ENCODE measurements at places on chromosomes 5 and 9. TPM values are rescaled to one million over a fixed set of nuclear protein-coding genes. Genes with fewer than 3 reads are reported as not detected.

Gene SPATA31A3
- not detected for total RNA-seq

- no peak for DNase-seq
These were observed 101.2 kb downstream of the MSX2 start for GRCh38 chr5:174825587-174825986.

DNA sequence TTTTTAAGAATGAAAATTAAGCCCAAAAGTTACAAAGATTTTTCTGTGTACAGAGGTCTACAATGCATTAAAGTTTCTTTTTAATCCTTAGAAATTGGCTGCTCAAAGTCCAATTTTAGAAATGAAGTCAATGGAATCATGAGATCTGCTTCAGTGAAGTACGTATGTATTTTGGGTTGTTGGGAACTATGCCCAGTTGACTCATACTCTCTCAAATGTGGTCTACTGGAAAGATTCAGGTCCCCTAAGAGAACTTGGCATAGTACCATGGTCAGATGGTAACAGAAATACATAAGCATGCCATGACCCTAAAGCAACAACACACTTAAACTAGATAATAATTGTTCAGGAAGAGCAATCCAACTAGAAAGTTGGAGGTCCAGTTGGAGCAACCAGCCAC is 23.0 kb downstream of the FBLL1 start:
- no peak for DNase-seq

DNA sequence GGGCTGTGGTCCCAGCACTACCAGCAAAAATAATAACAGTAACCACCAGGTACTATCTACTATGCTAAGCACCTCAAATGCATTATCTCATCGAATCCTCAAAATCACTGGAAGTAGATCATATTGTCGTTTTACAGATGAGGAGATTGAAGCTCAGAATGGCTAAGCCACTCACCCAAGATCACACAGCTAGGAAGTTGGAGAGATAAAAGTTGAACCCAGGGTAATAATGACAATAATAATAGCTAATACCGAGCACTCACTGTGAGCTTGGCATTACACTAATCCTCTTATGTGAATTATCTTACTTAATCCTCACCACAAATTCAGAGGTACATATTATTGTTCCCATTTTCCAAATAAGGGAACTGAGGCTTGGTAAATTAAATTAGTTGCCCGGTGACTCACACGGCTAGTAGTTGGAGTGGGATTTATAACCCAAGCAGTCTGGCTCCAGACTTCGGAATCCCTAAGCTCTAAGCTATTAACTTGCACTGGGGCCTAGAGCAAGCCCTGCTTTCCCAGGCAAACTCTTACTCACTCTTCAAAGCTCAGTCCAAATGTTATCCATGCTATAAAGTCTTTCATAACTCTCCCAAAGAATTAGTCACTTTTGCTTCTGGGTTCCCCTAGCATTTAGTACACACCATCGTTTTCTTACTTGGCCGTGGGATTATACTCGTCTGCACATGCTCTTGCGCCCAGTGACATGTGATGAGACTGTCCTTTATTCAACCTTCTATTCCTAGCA is 3.8 kb downstream of the ARSI start:
- DNase-seq: no peak

DNA sequence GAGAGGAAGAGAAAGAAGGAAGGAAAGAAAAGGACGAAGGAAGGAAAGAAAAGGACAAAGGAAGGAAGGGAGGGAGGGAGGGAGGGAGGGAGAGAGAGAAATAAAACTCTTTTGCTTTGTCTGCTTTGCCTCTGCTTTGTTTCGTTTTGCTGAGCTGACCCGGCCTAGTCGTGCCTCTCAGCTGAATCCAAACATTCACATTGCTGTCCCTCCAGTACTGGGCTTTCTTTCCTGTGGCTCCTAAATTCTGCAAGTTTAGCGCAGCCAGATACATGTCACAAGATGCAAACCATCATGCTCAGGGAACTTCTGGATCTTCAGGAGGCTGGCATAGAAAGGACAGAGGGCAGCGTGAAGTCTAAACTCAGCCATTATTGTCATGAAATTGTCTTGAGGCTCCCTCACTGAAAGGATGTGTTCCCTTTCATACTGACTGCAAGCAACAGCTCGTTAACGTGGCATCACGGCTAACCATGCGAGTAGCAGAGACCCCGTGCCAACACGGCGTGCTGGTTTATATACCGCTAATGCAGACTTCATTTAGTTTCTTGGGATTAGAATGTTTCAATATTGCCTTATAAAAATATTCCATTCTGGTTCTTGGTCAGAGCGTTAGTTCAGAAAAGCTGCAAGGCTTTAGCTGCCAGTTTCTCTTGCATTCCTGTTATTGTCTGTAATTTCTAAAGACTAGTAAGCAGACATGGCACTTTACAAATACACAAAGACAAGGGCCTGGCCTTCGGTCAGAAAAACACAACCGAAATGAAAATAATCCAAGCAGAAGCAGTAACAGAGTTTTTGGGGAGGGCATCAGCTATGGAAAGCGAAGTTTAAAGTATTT is 94.2 kb downstream of the TMEM174 start:
- no peak for DNase-seq

DNA sequence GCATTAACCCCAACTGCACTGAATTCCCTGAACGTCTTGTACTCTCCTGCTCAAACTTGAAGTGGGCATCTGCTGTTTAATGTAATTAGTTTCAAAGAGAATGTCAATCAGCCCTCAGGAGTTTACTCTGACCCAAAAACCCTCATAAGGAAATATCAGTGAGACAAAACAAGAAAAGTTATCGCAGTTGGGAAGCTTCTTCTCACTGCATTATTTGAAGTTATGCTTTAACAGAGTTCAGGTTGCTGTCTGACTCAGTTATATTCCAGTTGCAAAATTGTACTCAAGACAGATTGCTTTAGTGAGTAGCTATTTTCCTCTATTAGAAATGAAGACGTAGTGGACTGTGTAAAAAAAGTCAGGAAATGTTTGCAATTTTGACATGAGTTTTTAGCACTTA is 52.1 kb downstream of the PPIC start:
- DNase-seq: no peak

GRCh38 chr5:178241688-178242231 is 9.2 kb upstream of the PHYKPL start:
- DNase-seq: no peak

GRCh38 chr5:13662626-13663025 is 281.9 kb downstream of the DNAH5 start:
- DNase-seq: no peak

DNA sequence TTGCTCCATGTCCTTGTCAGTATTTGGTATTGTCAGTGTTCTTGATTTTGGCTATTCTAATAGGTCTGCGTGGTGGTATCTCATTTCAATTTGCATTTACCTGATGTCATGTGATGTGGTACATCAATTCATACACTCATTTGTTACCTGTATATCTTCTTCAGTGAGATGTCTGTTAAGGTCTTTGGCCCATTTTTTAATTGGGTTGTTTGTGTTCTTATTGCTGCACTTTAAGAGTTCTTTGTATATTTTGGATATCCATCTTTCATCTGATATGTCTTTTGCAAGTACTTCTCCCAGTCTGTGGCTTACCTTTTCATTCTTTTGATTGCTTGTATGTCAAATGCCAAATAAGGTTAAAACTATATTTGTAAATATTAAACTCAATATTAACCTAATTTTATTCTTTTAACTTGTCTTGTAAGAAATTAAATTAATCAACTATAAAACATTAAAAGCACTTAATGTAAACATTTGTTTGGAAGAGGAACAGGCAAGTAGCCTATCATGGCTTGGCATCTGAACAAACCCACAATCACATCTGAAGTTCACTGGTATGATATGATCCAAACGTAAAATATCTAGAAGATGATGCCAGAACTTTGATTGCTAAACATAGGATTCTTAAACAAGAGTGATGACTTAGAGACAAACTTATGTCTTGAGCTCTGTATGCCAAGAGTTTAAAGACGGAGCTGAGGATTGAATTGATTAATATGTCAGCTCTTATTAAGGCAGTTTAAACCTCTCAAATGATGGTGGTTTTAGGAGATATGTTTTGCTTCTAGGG is 587.3 kb downstream of the ANXA1 start:
- DNase-seq: no peak

Gene SMIM33
- total RNA-seq: 0.58 TPM

Gene CDKN2B-AS1
- 1.1 TPM for total RNA-seq

Gene SSBP2
- total RNA-seq: 35.8 TPM

- peak; percentile 28 for DNase-seq
These were observed at the start of gene PHF2 for GRCh38 chr9:93576258-93577077. PHF2 (plus strand) TSS chr9:93576584; CDS start chr9:93576774, 190 bp downstream.

- no peak for DNase-seq
These were observed 329.1 kb downstream of the SH3GL2 start for GRCh38 chr9:17907779-17908508.

Gene RFK
- total RNA-seq: 8.9 TPM

- no peak for DNase-seq
These were observed 412.6 kb downstream of the DMRT2 start for GRCh38 chr9:1462626-1463308.

DNA sequence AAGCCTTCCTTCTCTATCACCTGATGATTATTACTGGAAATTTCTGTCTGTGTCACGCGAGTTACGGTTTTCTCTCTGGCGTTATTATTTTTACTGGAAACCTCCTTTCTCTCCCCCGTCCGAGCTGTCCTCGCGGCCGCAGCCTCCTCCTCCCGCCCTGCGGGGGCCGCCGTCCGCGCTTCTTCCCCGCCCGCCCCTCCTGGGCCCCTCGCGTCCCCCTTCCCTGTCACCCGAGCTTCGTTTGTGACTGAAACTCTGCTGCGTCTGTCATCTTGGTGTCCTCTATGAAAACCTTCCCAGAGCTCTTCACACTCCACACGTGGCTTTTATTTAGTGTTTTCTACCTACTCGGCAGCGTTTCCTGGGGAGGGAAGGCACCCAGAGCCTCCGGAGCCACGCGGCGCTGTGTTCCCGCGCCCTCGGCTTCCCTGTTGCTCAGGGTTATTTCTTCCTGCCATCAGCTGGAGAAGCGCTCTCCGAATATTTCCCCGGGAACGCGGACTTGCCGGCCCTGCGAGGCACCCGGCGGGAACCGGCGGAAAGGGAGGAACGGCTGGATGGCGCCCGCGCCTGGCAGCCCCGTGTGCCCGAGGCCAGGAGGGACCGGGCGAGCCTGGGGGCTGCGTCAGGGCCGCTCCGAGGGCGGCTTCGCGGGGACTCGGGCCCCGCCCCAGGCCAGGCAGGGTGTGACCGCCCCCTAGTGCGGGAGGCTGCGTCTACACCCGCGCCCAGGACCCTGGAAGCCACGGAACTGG is 33.9 kb downstream of the TRIP13 start:
- DNase-seq: no peak

Gene FCN1
- total RNA-seq: not detected

DNA sequence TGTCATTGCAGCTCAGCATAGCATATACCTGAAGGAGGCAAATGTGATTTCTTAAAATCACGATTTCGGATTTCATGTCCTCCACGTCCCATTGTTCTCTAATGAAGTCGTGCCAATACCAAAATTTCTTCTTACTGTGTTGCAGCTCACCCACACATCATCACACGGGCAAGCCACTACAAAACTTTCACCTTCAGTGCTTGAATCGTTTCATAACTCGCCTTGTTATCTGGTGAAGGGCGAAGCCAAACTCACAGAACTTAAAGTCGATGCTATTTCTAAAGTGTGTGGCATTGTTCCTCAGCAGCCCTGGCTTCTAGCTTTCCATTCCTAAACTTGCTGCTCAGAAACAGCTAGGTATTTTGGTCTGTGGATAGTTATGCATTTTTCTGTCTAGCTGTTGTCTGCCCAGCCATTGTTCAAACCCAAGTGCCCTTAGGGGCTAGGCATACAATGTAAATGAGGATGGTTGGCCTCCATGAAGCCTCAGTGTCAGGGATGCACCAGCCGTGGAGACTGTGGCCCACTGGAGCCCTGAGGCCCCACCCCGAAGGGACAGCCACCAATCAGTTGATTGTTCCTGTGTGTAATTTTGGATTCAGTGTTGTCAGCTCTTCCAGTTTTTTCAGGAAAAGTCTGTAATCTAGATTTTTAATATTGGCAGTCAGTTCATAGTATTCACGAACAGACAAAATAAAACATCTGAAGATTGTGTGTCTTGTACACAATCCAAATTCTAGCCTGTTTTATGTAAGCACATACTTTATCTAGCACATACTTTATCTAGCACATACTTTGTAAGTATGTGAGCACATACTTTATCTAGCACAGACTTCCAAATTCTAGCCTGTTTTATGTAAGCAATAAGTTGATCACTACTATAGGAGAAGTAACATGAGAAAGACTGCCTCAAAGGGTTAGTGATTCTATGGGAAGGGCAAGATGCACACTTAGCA is 112.8 kb downstream of the DAPK1 start:
- DNase-seq: no peak

GRCh38 chr5:58617241-58617640 is 34.4 kb downstream of the RAB3C start:
- DNase-seq: no peak

DNA sequence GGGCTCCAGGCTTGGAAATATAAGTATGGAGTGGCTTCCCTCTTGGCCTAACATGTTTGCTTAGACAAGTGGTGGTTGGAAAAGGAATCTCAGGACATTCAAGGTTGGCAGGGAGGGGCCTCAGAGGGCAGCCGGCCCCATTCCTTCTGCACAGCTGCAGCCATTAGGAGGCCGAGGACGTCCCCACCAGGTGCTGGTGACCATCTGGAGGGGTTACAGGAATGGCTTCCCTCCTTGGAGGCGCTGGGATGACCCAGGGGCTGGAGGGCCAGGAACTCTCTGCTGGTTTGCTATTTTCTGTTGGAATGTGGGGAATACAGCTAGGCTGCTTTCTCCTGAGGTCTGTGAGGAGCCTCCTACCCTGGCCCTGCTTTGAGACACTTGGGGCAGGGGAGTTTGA is 18.5 kb downstream of the STC2 start:
- no peak for DNase-seq

GRCh38 chr9:81543695-81544094 is 145.7 kb downstream of the TLE1 start:
- DNase-seq: no peak

GRCh38 chr5:79663212-79663611 is 26.4 kb upstream of the CMYA5 start:
- no peak for DNase-seq

Gene SLC36A3
- not detected for total RNA-seq

DNA sequence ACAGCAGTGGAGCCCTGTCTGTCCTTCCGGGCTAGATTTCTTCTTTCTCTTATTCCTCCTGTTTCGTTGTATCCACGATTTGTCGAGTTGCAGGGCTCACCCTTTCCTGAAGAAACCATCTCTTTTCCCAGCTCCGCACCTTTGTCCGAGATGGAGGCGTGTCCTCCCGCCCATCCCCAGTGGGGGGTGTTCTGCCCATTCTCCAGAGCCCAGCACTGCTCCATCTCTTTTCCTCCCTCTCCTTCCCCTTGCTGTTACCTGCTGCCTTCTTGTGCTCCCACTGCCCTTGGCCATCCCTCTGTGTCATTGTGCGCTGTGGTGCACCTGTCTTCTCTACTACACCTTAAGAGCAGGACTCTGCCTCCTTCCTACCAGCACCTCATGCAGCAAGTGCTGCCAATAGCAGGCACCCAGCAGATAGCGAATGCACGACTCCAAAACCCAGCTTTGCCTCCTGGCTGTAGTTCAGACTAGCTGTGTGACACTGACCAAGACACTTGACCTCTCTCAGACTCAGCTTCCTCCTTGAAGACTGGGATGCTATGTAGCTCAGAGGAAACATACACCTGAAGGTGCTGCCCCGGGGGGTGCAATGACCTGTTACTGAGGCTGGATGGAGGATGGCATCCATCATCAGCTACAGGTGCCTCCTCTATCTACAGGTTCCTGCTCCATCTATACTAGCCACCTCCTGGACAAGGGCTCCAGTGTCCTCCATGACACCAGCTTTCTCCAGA is 8.9 kb downstream of the OR13J1 start:
- no peak for DNase-seq

- DNase-seq: no peak
These were observed 564 bp upstream of the TOR2A start for GRCh38 chr9:127735530-127736185.

- DNase-seq: no peak
These were observed 31.7 kb downstream of the ADRB2 start for GRCh38 chr5:148858106-148858505.

Gene TMEFF1
- not detected for total RNA-seq
